ENCODE measurements at places on chromosomes 13 and 19. TPM values are rescaled to one million over a fixed set of nuclear protein-coding genes. Genes with fewer than 3 reads are reported as not detected.

Gene SAMD4B
- 80.2 TPM for total RNA-seq

Gene PSG3
- not detected for total RNA-seq

Gene AP1M2
- 0.22 TPM for total RNA-seq

Gene CASP14
- not detected for total RNA-seq

Gene SCN1B
- 4.7 TPM for total RNA-seq

Gene HSPB6
- total RNA-seq: 11.6 TPM

Gene MRPL4
- 42.7 TPM for total RNA-seq

Gene CCDC194
- total RNA-seq: not detected

Gene LILRA2
- total RNA-seq: not detected

Gene LILRB1
- not detected for total RNA-seq

Gene PCDH17
- total RNA-seq: not detected

Gene CEACAM21
- total RNA-seq: not detected

Gene KDM4B
- 19.0 TPM for total RNA-seq

Gene ZNF600
- total RNA-seq: 6.1 TPM

Gene ZNF66
- total RNA-seq: 3.3 TPM

Gene AMER2
- not detected for total RNA-seq

Gene PDX1
- total RNA-seq: not detected

Gene OR4F17
- total RNA-seq: not detected

Gene MLNR
- total RNA-seq: not detected

Gene RNF225
- total RNA-seq: 0.43 TPM

Gene HTR2A
- not detected for total RNA-seq

Gene ZNF132
- 8.1 TPM for total RNA-seq

Gene LILRA6
- not detected for total RNA-seq

Gene LCP1
- total RNA-seq: 43.2 TPM

Gene TCF3
- 123 TPM for total RNA-seq

Gene ZNF304
- total RNA-seq: 7.9 TPM

Gene APC2
- total RNA-seq: 0.14 TPM

Gene PSPN
- total RNA-seq: 0.43 TPM

Gene ZNF561
- total RNA-seq: 35.6 TPM

Gene GADD45GIP1
- 15.8 TPM for total RNA-seq

Gene SERP2
- total RNA-seq: 3.4 TPM

Gene ARL11
- total RNA-seq: not detected

Gene FUT1
- total RNA-seq: under 0.01 TPM

Gene RPS16
- 117 TPM for total RNA-seq

Gene HRC
- total RNA-seq: not detected

Gene TRMT1
- total RNA-seq: 45.1 TPM

Gene FOXO1
- 1.1 TPM for total RNA-seq

Gene IGFL3
- total RNA-seq: not detected

Gene CEACAM16
- total RNA-seq: not detected

Gene PROSER3
- 10.9 TPM for total RNA-seq

Gene URI1
- 48.5 TPM for total RNA-seq

Gene ENOX1
- 0.57 TPM for total RNA-seq

Gene GRK1
- total RNA-seq: under 0.01 TPM

Data from placental pericyte (primary cell).